ENCODE measurements at places on chromosomes 3 and 15.

DNA sequence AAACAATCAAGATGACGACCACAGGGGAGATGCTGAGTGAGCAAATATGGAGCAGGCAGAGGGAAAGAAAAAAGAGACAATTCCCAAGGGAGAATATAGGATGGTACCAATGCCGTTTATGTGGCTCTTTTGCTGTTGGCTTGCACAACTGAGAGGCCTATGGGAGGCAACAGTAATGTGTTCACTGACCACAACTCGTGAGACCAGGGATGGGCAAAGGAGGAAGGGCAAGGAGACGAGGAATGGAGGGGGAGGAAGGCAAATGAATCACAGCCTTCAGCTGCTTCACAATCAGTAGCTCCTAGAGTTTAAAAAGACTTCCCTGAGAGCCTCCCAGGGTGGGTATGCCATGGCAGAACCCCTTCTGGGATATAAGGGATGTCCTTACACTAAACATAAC is 131.5 kb downstream of the SLC9A9 start:
- no peak for DNase-seq

- no peak for DNase-seq
Observed at GRCh38 chr3:116037954-116038911, 407.1 kb downstream of the LSAMP start.

GRCh38 chr3:15636028-15636709 is 34.6 kb downstream of the BTD start:
- DNase-seq = no peak

DNA sequence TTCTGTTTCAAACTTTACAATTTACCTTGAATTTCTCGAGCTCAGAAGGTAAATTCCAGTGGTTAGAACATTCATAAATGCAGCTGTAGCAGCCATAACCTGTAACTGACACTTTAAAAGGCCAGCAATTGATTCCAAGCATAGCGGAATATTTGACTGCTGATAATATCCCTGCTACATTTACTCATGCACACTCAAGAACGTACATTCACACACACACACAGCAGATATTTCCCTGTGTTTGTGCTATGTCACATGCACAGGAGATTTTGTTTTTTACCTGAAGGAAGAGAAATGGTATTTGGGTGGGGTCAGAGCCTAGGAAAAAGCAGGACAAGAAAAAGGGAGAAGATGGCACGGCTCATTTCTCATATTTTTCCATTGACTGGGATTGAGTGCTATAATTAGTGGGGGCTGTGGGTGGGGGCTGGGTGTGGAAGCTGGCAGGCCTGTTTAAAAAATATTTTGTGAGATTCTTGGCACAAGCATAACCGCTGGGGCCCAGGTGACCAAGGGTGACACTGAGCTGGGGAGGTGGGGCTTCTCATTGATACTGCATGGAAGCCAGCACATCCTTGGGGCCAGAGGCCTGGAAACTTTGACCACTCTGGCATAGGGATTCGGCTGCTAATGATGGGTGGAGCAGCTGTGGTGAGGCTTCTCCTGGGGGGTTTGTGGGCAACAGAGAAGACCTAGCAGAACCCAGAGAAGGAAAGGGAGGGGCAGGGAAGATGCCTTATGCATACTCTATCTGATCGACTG is 88.9 kb upstream of the TPRG1 start:
- no peak for DNase-seq

GRCh38 chr15:31125061-31125460 is 23.5 kb upstream of the TRPM1 start:
- no peak for DNase-seq

- DNase-seq = no peak
Observed at GRCh38 chr15:70200511-70201424, 103.1 kb upstream of the TLE3 start.

DNA sequence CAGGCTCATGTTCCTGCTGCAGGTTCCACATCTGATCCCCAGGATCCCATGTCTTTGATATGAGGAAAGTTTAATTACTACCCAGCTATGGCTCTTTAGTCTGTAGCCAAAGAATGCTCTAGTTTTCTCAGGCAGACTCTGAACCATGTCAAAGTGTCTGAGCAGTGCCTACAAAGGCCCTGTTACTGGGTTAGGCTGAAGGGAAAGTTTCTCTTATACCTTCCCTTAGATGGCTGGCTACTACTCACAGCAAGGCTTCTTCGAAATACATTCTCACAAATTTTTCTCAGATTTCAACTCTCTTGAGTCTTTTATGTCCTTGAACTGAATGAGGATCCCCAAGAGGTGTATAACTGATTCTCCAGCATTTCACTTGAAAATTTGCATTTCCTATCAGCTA is 102.4 kb downstream of the NR1D2 start:
- no peak for DNase-seq

- no peak for DNase-seq
Observed at GRCh38 chr3:139301654-139302053, 42.2 kb upstream of the MRPS22 start.

- no peak for DNase-seq
Observed at GRCh38 chr15:82571722-82572222, 31.5 kb upstream of the RPS17 start.

DNA sequence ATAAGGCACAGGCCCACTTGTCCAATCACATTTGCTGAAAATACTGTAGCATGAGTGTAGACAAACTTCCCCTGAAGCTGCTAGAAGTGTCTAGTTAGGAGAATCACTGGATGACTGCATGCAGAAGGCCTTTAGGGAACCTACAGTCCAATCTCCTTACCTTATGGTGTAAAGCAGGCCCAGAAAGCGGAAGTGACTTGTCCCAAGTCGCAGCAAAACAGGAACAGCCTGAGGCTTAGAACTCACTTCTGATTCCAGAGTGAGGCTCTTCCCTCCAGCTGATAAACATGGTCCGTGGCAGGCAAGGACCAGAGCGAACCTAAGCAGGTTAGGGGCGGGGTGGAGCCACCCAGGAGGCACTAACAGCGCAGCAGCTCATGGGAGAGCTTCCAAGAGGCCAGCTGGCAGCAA is 2.5 kb downstream of the GRAMD2A start:
- DNase-seq = no peak

DNA sequence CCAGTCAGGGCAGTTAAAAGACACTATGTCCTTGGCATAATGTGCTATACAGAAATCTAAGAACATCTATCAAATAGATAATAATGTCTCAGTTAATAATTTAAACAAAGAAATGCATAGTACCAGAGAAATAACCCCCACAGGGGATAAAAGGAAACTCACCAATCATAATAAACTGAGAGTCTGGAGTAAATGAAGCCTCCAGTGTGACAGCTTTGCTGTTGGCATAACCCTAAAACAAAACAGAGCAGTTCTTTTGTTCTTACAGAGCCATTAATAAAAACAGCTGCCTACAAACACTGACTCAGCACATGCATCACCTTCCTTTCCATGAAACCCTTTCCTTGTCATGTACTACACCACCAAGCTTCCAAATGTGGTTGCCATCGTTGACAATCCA is 13.5 kb downstream of the PPM1M start:
- no peak for DNase-seq

DNA sequence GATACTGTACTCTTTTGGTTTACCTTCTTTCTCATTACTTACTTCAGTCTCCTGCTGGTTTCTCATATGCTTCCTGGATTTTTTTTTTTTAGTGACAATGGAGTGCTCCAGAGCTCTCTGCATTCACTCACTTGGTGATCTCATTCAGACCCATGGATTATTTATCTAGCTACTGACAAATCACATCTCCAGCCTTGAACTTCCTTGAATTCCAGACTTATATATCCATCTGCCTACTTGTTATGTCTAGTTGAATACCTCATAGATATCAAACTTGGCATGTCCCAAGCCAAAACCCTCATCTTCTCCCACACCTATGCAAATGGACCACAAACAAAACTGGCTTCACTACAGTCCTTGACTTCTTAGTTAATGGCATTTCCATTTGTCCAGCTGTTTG is 234.7 kb upstream of the ZPLD1 start:
- no peak for DNase-seq

GRCh38 chr3:65988411-65989180 is 50.1 kb downstream of the MAGI1 start:
- DNase-seq = no peak

DNA sequence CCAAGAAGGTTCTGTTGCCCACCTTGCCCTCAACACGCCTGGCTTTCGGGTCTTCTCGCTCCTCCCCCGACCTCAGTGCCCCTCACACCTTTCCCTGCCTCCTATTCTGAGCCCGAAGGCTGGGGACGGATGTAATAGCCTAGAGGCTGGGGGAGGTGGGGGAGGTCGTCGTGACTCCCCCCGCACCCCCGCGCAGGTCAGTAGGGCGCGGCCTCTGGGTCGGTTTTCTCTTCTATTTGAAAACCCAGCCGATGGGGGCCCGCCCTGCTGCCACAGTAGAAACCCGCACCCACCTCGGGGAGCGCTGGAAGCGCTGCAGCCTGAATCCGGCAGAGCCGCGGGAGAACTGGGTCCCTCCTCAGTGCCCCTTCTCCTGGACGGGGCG is 1.0 kb upstream of the RBPMS2 start:
- no peak for DNase-seq

DNA sequence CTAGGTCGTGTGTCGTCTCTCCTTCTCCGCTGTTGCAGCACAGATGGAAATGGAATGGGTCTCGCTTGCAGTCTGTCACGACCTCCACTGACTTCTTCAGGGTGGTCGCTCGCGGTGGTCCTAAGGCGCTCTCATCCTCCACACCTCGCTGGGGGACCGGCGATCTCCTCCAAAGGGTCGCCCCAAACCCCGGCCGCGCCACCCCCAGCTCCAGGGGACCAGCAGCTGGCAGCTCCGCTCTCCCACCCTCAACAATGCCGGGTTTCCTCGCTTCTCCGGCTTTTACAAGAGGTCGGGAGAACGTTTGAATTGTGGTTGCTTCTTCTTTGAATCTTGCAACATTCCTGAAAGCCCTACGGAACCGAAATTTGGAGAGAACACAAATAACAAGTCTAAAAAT is 25.9 kb downstream of the SERP1 start:
- DNase-seq = no peak

DNA sequence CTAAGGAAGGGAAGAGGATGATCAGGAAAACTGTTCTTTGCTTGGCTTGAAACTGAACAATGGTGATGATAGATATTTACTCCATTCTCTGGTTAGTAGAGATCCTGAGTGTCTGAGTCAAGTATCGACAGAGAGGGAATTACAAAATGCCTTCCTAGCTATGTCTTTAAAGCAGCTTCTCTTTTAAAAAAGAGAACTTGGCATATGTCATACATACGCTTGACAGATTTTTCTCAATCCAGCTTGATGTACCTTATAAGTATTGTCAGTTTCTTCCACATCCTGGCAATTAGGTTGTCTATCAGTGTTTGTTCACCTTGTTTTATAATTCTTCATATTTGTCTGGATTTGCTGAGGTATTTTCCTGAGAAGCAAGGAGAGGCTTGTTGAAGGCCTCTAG is 5.0 kb upstream of the EPHB1 start:
- no peak for DNase-seq

DNA sequence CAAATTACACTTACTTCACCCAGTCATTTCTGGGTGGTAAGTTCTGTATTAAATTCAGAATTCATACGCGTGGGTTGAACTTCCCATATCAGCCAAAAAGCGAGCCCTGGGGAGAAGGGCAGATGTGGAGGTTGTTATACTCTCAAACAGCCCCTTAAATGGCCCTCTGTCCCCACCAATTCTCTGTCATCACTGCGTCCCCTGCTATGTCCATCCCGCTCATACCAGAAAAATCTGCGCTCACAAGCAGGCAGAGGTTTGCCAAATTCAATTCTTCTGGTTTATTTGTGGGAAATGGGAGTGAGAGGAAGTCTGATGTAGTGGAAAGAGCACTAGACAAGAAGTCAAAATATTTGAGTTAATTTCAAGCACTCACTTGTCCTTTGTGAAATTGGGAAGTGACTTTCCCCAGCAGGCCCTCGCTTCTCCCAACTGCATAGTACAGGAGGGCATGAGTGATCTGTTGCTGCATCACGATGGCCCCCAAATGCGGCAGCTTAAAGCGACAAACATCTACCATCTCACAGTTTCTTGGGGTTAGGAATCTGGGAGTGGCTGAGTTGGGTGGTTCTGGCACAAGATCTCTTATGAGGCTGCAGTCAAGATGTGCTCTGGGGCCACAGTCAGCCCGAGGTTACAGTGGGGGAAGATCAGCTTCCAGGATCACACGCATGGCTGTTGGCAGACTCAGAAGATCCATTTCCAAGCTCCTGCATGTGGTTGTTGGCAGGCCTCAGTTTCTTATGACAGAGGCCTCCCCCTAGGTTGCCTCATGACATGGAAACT is 67.7 kb downstream of the CPN2 start:
- no peak for DNase-seq

DNA sequence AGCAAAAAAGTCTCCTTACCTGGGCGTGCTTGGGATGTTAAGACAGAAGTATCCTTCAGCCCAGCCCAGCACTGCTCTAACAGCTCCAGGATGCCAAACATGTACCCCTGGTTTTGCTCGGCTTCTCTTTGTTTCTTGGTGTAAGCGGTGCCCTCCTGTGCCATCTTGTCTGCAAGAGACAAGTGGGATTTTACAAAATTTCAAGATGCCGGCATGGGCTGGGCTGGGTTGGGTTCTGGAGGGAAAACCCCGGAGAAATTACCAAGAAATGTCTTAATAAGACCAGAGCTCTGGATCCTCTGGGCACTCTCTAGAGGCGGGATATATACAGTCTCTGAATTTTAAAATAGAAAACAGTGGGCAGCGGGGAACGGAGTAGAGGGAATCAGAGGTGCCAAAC is 4.6 kb upstream of the SOX14 start:
- DNase-seq = no peak

DNA sequence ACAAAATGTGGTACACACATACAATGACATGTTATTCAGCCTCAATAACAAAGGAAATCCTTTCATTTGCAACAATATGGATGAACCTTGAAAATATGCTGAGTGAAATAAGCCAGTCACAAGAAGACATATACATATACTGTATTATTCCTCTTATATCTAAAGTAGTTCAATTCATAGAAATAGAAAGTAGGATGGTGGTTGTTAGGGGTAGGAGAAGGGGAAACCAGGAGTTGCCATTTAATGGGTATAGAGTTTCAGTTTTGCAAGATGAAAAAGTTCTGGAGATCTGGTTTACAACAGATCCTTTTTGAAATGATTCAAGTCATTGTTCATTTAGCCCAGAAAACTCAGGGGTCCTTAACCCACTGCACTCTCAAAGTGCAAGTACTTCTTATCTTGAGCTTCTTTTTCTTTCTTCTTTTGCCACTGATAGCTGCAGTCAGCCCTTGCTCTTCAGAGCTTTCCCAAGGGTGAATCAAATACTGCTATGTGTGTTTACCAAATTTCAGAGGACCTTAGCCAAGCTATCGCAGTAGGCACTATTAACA is 208.0 kb upstream of the EOMES start:
- DNase-seq = no peak

Data from stimulated activated CD4-positive, alpha-beta T cell treated with anti-CD3 and anti-CD28 coated beads, Interleukin-1b, Interleukin-23, amount 100 ng/mL, for 1 hour (primary cell).